Vein endothelial cell (primary cell): ENCODE measurements at places on chromosomes 3 and 15. TPM values are rescaled to one million over a fixed set of nuclear protein-coding genes. Genes with fewer than 3 reads are reported as not detected.

The HRG gene
- not detected in 2 replicates for total RNA-seq

The DZIP1L gene
- 3.9 and 8.0 TPM in 2 replicates for total RNA-seq

The NANOGP8 gene
- total RNA-seq, result 0.38 TPM in 1 of 2 replicates, not detected in the other

The PPARG gene
- total RNA-seq, result 23.2 and 36.9 TPM in 2 replicates

The MGA gene
- 31.8 and 38.9 TPM in 2 replicates for total RNA-seq

The KLHL24 gene
- total RNA-seq, result 64.0 and 65.7 TPM in 2 replicates

The AMIGO3 gene
- 0.76 and 0.98 TPM in 2 replicates for total RNA-seq

The WDR49 gene
- total RNA-seq, result under 0.01 and 0.10 TPM in 2 replicates

The ZDHHC23 gene
- total RNA-seq, result 4.2 and 6.3 TPM in 2 replicates

The LINGO1 gene
- total RNA-seq, result 0.19 and 0.33 TPM in 2 replicates

The CELSR3 gene
- 0.65 and 0.76 TPM in 2 replicates for total RNA-seq

The ALPK3 gene
- total RNA-seq, result 69.8 and 95.4 TPM in 2 replicates

The ZPLD1 gene
- total RNA-seq, result under 0.01 TPM in 1 of 2 replicates, not detected in the other

The SGO1 gene
- 4.6 and 7.1 TPM in 2 replicates for total RNA-seq

The CAMK1 gene
- total RNA-seq, result 23.2 and 25.2 TPM in 2 replicates

The DNAJC19 gene
- 19.2 and 23.2 TPM in 2 replicates for total RNA-seq

The NEK11 gene
- 2.6 and 2.9 TPM in 2 replicates for total RNA-seq

The IQCF2 gene
- not detected in 2 replicates for total RNA-seq

The FGF12 gene
- 1.6 and 2.9 TPM in 2 replicates for total RNA-seq

The GOLGA8S gene
- not detected in 2 replicates for total RNA-seq

The RTP1 gene
- not detected in 2 replicates for total RNA-seq

The SAMD7 gene
- not detected in 2 replicates for total RNA-seq

The TM4SF1 gene
- 957 and 972 TPM in 2 replicates for total RNA-seq

The SERINC4 gene
- under 0.01 TPM in 1 of 2 replicates, not detected in the other for total RNA-seq

The LEKR1 gene
- total RNA-seq, result 0.33 and 0.48 TPM in 2 replicates

The GOLGA6B gene
- total RNA-seq, result not detected in 2 replicates

The OXTR gene
- 0.29 and 0.65 TPM in 2 replicates for total RNA-seq

The GPR27 gene
- total RNA-seq, result not detected in 2 replicates

The GALNT15 gene
- total RNA-seq, result 5.2 and 19.9 TPM in 2 replicates

The SENP8 gene
- total RNA-seq, result 1.3 TPM in 2 replicates

The MESP1 gene
- total RNA-seq, result 0.10 and 0.33 TPM in 2 replicates

The MCF2L2 gene
- 0.65 and 1.2 TPM in 2 replicates for total RNA-seq

The TNFAIP8L3 gene
- total RNA-seq, result 74.1 and 83.4 TPM in 2 replicates

The GNB5 gene
- 17.1 and 17.6 TPM in 2 replicates for total RNA-seq
